Right lobe of liver (tissue), 6 donors: ENCODE measurements at places on chromosomes 2 and 18.

DNA sequence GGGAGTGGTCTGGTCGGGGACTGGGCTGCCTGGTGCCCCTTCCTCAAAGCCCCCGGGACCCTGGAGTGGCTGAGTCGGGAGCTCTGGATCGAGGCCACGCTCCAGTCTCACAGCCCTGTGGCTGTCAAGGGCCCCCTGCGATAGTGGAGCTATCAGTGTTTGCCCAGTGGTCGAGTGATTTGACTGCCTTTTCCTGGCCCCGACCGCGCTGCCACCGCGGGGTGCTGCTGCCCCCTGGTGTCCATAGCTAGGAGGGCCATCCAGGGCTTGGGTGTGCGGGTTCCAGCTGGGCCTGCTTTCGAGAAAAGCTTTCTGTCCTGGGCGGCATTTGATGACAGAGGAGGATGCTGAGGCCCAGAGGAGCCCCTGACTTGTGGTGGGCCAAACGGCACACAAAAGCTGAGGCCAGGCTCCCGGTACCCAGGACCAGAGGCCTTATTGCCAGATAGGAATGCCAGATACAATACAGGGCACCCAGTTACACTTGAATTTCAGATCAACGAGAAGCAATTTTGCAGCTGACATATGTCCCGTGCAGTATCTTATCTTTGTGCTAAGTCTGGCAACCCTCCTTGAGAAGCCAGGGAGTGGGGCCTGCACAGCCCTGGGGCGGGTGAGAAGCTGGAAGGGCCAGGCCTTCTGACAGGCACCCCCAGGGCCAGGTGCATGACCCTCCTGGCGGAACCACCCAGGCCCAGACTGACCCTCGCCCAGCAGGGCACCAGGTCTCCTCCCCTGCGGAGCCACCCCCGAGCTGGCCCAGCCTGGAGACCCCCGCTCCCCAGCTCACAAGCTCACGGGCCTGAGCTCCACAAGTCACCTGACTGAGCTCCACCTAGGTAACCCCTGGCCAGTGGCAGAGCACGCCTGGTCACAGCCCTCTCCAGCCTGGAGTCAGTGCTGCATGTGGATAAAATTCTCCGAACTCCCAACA is 13.0 kb downstream of the ODC1 start:
- peak; percentile 77 for DNase-seq

- DNase-seq, result no peak
Observed at GRCh38 chr2:45809205-45809604, 157.7 kb downstream of the PRKCE start.

GRCh38 chr2:56587456-56587855 is 403.7 kb downstream of the CCDC85A start:
- no peak for DNase-seq

DNA sequence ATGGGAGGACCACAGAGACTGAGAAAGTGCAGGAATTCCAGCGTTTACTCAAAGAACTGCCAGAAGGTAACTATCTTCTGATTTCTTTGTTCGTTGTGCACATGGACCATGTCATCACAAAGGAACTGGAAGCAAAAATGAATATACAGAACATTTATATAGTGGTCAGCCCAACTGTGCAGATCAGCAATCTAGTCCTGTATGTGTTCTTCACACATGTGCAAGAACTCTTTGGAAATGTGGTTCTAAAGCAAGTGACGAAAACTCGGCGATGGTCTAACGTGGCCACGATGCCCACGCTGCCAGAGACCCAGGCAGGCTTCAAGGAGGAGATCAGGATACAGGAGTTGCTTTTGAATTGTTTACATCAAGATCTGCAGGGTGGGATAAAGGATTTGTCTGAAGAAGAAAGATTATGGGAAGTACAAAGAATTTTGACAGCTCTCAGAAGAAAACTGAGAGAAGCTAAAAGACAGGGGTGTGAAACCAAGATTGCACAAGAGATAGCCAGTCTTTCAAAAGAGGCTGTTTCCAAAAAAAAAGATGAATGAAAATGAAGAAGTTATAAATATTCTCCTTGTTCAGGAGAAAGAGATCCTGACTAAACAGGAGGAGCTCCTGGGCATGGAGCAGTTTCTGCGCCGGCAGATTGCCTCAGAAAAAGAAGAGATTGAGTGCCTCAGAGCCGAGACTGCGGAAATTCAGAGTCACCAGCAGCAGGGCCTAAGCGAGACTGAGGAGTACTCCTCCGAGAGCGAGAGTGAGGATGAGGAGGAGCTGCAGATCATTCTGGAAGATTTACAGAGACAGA is 8.3 kb upstream of the CHST10 start:
- DNase-seq, result no peak

DNA sequence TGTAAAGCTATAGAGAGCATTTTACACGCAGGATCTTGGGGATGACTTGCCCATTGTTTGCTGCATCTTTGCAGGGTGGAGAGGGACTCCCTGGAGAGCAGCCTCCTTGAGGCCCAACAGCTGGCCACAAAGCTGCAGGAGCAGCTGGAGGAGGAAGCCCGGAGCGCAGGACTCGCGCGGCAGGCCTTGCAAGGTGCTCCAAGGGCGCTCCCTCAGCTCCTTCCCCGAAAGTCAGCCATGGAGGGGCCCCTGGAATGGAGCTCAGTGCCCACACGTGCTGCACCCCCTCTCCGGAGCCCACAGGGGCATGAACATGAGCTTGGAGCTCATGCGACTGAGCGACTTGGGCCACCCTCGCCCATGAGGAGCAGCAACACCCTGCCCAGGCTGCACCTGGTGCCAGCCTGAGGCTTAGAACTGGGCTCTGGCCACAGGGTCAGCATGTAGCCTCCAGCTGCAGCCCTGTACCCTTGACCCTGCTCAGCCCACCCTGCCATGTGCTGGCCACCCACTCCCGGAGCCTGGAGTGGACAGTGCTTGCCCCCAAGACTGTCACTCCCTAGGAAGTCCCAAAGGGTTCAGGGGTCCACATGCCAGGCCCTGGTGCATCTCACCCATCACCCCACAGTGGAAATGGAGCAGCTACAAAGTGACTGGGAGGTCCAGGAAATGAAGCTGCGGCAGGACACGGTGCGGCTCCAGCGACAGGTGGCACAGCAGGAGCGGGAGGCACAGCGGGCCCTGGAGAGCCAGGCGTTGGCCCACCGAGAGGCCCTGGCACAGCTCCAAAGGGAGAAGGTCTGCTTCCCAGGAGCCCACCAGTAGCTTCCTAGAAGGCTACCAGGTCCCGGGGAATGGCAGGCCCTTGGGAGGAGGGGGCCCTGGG is 43.0 kb downstream of the CROCC2 start:
- peak; percentile 45 for DNase-seq

DNA sequence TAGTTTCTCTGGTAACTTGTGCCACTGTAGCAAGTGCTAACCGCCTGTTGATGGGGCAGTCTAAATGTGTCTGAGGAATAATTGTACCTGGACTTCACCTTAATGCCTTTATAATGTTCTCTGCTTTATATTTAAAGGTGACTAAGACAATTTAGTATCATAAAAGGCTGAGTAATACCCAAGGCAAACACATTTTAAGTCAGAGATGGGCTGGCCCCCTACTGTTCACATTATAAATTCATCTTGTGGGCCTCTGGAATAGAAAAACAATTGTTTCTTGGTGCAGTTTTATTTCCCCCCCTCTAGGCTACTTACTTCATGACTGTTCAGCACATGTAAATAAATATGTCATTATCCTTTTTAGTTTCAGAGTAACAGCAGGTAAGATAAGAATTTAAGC is 559.3 kb upstream of the PIK3C3 start:
- DNase-seq, result no peak
